ENCODE measurements at places on chromosomes 1 and 21. TPM values are rescaled to one million over a fixed set of nuclear protein-coding genes. Genes with fewer than 3 reads are reported as not detected.

Gene TTLL7
- total RNA-seq = 13.7 TPM

Gene OR10Z1
- total RNA-seq = not detected

Gene CAPN8
- 87.9 TPM for total RNA-seq

Gene PCSK9
- total RNA-seq = 18.7 TPM

Gene TMCO1
- 91.5 TPM for total RNA-seq

Gene JAM2
- 25.3 TPM for total RNA-seq

Gene TPTE
- total RNA-seq = not detected

Gene TESK2
- 4.3 TPM for total RNA-seq

Gene NR1I3
- not detected for total RNA-seq

Gene CD5L
- 2.2 TPM for total RNA-seq

Gene USH2A
- total RNA-seq = not detected

Gene F5
- 0.90 TPM for total RNA-seq

DNA sequence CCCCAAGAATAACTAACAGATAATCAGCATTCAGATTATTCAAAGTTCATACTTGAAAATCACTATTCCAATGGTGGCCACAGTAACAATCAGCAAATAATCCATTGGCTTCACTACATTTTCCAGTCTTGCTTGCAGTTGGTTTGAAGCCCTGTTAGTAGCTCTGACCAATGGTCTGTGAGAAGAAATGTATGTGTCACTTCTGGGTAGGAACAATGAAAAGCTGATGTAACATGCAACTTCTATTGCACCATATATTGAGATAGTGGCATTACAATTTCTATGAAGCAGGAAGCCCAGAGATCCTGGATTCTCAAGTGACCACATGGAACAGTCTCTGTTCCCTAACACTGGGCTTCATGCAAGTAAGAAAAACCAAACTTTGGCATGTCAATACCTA is 250.9 kb upstream of the DAB1 start:
- DNase-seq = no peak

- no peak for DNase-seq
Measured at GRCh38 chr1:156958247-156958714, 37.8 kb downstream of the LRRC71 start.

DNA sequence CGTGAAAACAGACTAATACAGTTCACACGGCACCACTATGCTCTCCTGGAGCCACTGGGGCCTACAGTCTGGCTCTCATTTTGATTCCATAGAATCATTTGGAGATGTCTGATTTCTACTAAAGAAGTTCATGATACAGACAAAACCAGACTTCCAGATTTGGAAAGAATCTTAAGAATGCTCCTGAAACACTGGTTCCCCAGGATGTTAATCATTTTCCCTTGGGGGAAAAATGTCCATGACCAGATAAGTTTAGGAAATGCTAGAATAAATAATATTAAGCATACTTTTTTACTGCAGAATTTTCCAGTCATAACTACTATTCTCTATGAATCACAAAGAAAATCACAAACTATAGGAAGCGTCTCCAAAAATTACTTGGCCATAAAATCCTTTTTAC is 63.0 kb upstream of the RGS7 start:
- DNase-seq = no peak

GRCh38 chr1:97816927-97817326 is 103.9 kb downstream of the DPYD start:
- no peak for DNase-seq

DNA sequence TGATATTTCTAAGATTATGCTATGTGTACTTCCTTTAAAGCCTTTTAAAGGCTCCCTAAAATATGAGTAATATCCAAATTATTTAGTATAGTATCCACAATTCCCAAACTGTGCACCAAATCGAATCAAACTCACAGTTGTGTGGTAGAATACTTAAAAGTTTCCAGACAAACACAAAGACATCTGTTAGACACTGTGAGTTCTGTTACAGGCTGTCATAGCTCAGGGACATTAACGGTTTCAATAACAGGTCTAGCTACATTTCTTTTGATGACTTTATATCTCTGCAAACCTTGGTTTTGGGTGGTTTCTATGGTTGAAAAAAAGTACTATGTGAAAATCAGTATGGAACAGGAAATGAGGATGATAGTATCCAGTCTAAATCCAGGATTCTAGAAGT is 36.9 kb upstream of the NEK7 start:
- no peak for DNase-seq

GRCh38 chr1:63877021-63877767 is 103.4 kb downstream of the ROR1 start:
- no peak for DNase-seq

DNA sequence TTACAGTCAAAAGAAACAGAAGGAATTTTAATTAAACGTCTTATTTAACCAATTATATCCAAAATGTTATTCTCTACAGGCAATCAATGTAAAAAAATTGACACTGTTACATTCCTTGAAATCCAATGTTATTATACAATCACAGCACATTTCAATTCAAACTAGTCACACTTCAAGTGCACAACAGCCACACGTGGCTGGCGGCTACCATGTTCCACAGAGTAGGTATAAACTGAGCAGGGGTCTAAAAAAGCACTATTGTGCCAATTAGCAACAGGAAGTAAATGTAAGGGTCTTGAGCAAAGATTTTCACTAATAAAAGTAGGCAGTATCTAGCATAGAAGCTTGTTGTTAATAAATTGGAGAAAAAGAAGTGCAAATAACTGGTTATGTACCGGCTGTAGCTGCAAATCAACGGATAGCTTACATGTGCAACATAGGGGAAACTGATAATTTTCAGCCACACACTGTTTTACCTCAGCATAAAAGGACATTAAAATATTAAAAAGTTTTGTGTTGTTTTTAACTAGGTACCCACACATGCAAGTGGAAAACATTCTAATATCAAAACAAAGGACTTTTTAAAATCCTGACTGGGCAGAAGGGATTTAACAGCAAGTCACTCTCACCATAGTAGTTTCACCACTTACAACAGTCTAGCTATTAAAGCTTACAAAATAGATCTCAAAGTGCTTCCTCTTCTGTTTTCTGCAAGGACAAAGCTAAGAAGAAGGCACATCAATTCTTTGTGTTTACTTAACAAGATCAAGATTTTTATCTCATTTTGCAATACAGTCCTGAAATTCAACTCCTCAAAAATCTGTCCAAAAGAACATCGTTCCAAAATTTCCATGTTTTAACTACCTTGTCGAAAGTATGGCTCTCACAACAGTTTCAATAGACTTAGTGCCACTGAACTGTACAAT is 2.5 kb downstream of the CSDE1 start:
- DNase-seq = no peak

DNA sequence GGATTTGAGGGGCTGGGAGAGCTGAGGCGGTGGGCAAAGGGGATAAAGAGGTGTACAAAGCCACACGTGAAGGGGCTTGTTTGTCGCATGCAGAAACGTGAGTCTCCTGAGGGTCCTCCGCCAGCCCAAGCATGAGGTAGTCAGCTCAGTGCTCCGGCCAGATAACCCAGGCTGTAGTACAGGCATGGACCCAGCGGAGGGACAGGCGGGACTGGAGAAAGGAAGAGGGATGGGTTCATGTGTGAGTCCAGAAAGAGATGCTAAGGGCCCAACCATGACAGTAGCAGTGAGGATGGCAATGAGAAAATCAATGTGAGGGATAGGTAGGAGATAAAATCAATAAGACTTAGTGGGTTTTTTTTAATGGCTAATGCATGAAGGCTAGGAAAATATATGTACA is 13.7 kb upstream of the ELK4 start:
- DNase-seq = no peak

DNA sequence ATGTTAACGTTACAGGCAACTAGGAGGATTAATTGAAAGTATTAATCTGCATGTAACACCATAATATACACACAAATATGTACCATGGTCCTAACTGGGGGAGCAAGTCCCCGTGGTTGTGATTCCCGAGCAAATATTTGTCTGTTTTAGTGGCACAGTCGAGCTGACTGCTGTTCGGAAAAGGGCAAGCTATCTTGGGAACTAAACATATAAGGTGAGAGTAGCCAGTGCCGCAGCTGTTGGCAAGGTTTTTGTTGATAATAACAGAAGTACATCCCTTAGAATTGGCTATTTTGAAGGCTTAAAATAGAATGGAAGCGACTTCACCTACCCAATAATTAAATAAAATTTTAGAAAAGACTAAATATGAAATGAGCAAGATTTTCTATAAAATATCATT is 45.5 kb downstream of the UCHL5 start:
- no peak for DNase-seq

DNA sequence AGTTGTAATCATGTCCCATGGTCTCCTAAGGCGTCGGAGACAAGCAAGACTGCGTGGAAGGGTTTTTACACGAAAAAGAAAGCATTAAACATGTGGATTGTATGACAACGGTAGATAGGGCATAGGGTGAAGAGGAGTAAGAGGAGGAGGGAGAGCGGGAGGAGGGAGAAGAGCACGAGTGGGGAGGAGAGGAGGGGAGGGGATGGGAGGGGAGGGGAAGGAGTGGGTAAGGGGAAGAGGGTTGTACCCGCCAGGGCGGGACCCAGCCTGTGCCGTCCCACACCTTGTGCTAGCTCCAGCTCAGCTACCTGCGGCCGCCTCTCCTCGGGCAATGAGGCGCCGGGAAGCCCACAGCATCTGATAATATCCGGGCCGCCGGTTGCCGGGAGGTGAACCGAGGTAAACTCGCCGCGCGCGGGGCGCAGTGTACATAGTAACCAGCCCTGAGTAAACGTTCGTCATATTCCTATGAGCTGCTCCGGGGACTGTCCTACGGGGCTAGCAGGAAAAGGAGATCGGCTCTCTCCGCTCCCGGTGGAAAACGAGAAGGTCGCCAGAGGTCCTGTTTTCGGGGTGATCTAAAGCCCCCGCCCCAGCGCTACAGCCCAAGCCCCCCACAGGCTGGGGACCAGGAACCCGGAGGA is 449 bp upstream of the RCAN3 start:
- peak; percentile 83 for DNase-seq

DNA sequence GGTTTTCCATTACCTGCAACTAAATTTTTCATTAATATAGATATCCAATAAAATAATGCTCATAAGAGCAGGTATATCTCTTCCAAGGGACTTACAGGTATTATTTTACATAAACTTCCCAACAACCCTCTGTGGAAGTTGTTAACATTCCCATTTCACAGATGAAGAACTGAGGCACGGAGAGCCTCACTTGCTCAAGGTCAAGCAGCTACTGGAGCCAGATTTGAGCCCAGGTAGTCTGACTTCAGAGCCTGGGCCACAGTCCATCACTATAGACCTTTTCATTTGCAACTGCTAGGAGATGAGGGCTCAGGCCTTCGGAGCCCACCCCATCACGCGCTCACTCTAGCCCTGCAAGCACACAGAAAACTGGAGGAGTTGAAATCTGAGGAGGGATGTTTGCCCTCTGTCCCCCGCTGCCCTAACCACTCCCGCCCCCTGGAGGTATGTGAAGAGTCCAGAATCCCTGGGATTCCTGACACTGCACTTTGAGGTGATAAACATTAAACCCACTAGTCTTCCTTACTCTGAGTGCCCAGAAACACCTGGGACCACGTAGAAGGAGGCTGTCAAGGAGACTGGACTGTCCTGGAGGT is 11.7 kb upstream of the ALPL start:
- DNase-seq = no peak

DNA sequence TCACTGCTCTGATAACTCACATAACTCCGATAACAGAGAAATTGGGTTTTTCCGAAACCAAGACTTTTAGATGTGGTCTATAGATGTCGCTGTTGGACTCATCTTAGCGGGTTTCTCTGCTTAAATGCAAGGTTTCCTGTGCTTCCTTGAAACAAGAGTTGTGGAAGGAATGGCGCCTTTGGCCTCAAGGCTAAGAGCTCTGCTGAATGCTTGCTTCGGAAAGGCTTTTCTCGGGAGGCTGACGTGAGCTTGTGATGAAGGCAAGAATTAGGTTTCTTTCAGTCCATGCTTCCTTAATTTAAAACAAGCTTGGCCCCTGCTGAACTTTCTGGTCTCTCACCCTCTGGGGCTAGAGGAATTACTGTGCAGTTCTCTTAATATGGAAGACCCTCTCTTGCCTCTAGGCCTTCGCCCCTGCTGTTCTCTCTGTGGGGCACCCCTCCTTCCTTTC is 113.5 kb downstream of the MAP3K21 start:
- DNase-seq = no peak

DNA sequence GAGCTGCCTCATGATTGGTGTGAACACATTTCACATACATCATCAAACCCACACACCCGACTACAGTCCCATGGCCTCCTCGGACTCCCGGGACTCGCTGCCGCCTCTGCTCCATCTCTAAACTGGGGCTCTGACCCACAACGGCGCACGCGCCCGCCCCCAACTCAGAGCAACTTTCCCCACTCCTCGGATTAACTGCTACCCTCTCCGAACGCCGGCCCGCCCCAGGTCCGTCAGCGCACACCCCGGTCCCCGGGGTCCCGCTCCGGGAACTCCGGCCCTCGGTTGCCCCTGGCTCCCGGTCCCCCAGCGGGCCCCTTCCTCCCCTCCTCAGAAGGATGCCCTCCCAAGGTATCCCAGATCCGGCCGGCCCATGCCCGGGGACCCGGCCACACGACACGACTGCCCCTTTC is 740 bp downstream of the DSTYK start:
- DNase-seq = peak; percentile 37

DNA sequence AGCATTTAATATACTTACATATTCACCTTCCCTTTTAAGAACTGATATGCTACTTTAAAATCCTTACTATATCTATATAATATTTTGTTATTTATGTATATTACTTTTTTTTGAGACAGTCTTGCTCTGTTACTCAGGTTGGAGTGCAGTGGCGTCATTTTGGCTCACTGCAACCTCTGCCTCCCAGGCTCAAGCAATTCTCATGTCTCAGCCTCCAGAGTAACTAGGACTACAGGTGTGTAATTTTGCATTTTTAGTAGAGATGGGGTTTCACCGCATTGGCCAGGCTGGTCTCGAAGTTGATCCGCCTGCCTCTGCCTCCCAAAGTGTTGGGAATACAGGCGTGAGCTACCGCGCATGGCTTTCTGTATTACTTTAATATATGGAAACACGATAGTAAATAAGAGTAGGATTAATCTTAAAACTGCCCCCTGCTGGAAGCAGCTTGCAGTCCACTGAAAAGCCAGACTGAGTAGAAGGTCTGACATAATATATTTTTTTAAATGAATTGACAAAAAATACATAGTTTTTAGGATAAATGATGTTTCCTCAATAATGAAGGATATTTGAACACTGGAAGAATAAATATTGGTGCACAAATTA is 24.4 kb downstream of the RCAN3 start:
- no peak for DNase-seq
